Activated naive CD4-positive, alpha-beta T cell treated with Interleukin-2 at 50 U/mL for 16 hours (primary cell): ENCODE measurements at places on chromosomes 5 and 9.
A peak's percentile ranks its signal among the peaks of the same experiment; 100 is the strongest.

DNA sequence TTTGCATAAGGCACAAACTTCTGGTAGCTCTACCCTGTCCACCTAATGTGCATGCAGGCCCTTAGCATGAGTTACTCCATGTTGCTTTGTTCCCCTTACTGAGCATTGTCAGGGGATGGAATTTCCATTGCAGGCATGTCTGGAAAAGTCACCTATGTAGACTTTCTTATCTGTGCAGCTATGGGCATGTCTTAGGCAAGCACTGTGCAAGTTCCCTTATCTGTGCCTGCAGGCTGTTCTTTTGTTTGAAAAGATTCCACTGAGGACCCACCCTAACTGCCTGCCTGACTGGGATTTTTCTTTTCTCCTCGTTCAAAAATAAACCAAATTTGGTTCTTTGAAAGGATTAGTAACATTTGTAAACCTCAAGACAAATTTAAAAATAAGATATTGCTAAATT lies 587.0 kb downstream of the CDH18 start:
- no peak for DNase-seq

DNA sequence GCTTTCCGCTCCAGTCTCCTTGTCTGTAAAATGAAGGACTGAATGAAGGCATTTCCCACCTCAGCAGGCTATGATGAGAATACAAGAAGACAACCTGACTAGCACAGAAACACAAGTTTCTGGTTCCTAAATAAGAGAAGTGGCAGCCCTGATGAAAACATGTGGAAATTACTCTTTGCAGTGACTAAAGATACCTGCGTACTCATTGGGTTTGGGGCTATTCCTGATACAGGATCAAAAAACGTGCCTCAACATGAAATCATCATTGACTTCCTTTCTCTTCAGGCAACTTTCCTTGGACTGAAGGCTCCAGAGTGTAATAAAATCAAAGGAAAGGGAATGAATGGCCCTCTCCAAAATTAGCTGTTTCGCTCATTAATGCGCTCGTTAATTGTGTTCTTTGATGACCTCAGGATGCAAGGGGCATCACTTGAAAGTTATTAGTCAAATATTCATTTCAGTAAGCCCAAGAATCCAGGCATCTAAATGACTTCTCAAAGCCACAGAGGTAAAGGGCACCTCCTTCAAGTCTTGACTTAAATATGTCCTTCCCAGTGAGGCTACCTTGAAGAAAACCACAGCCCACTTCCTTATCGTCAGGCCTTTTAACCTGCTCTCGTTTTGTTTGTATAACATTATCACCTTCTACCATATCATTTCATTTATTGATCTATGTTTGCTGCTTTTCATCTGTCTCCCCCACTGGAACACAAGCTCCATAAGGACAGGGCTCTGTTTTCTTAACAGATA lies 68.9 kb downstream of the RASEF start:
- DNase-seq, result no peak

DNA sequence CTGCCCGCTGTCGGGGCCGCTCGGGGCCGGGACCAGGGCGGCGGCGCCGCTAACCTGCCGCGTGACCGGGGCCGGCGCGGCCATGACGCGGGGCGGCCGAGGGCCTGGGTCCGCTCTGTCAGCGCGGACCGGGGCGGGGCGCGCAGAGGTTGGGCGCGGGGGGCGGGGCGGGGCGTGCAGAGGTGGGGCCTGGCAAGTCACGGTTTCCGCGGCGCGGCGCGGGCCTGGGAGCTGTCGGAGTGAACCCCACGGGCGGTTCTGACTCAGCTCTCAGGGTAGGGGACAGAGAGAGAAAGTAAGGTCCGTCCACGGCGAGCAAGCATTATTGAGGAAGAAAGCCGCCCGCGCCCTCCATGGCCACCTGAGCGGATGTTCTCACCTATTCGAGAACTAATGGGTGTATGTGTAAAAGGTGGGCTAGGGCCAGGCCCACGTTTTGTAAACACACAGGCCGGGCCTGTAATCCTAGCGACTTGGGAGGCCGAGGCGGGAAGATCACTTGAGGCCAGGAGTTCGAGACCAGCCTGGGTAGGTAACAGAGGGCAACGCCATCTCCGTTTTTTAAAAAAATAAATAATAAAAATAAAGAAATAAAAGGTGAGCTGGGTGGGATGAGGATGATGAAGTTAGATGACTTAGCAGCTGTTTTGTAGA lies at the start of gene PRXL2C:
PRXL2C (minus strand) TSS at position 120 of the 654 bp plus-strand sequence; CDS start at position 84, 36 bp downstream.
- DNase-seq, result peak; percentile 85

DNA sequence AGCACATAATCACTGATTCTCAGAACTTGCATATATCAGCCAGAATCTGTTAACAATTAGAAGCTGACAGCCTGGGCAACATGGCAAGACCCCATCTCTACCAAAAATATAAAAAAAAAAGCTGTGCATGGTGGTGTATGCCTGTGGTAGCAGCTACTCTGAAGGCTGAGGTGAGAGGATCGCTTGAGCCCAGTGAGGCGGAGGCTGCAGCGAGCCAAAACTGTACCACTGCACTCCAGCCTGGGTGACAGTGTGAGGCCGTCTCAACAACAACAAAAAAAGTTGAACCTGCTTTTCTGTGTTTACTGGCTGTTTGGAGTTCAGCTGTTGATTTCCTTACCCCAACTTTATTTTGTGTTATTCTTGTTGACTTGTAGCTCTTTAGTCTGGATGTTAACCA lies 66.8 kb downstream of the GOLPH3 start:
- DNase-seq, result no peak

DNA sequence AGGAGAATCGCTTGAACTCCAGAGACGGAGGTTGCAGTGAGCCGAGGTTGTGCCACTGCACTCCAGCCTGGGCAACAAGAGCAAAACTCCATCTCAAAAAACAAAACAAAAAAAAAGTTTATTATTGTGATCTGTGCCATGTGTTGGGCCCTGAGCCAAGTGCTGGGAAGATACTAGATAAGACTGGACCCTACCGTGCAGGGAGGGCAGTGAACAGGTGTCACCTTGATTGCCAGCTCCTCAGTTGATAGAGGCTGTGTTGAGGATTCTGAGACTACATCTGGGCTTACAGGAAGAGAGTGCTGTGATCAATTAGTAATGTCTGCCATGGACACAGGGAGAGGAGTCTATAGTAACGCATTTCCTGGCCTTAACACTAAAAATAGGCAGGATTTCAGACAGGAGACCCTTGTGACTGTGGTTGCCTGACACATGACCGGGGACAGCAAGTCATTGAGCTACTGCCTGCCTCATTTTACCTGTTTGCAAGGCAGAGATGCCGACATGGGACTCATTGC lies 201.5 kb downstream of the C9orf50 start:
- no peak for DNase-seq

DNA sequence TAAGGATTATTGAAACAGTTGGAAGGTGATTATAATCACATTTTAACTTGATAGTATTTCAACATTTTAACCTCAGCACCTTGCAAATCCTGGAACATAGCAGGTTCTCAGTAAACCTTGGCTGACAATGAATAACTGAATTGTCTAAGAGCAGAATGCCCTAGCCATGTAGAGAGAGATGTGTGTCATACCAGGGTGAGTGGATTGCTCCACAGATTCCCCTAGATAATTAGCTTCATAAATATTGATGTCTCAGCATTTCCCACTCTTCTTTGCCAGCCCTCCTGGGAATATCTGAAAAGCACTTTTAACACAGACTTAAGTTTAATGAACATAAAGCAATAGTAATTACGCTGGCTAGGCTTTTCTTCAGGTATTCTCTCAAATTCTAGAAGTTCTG lies 363.5 kb downstream of the MAN2A1 start:
- DNase-seq, result no peak

GRCh38 chr9:112894699-112895098 lies 4.0 kb upstream of the SLC46A2 start:
- no peak for DNase-seq

GRCh38 chr9:100715100-100715380 lies 137.2 kb downstream of the CAVIN4 start:
- no peak for DNase-seq

DNA sequence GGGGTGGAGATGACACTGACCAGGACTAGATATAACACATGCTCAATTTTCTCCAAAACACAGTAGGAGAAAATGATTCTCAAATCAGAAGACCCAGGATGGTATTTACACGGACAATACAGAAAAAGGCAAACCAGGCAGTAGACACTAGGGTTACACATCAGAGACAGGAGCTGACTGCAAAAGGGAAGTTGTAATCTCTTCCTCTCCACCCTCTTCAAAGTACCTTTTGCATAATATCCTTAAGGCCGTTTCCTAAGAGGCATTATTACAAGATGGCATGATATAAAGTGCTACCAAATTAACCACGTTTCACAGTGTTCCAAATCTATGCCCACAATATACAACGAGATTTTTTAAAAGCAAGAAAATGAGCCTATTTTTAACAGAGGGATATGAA lies 39.2 kb downstream of the YIPF5 start:
- no peak for DNase-seq

GRCh38 chr5:151121665-151122064 lies 35.9 kb downstream of the ANXA6 start:
- DNase-seq, result no peak

DNA sequence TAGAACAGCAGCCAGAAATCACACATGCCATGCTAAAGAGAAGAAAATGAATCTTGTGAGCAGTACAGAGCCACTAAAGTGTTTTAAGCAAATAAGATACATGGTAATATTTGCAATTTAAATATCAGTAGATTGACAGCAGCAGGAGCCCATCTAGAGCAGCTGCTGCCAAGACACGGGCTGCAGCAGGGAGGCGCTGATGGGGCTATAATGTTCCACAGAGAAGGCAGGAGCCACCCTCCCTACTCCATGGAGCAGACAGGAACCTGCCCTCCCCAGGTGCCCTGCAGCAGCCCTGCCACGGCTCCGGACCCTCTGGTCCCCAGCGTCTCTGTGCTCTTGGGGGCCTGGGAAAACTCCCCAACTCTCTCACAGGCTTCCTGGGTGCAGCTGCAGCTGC lies 224.1 kb upstream of the ISL1 start:
- DNase-seq, result no peak

- DNase-seq, result no peak
Measured at GRCh38 chr9:136917902-136918301, 26.6 kb downstream of the FBXW5 start.

GRCh38 chr9:131667576-131667975 lies 72.3 kb downstream of the RAPGEF1 start:
- DNase-seq, result peak; percentile 80

DNA sequence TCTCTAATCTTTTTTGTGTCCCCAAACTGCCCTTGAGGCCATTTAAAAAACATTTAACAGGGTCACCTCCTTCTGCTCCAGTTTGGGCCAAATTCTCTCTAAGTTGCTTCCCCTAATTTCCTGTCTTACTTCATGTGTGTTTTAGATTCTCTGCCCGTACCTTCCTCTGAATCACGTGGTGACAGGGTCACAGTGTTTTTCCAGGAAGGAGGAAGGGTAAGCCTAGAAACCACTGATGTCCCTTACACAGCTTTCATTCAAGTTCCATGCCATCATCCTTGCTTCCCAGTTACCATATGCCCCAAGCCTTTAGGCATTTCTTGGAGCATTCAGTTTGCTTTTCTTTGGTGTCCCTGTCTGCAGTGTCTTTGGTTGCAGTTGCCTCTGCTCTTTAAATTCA lies 42.4 kb upstream of the MACIR start:
- no peak for DNase-seq

GRCh38 chr9:27701587-27701986 lies 128.3 kb upstream of the C9orf72 start:
- DNase-seq, result no peak

- no peak for DNase-seq
Measured at GRCh38 chr9:76433406-76433805, 25.6 kb upstream of the GCNT1 start.

GRCh38 chr5:64229163-64229774 lies 63.6 kb downstream of the RNF180 start:
- DNase-seq, result no peak

DNA sequence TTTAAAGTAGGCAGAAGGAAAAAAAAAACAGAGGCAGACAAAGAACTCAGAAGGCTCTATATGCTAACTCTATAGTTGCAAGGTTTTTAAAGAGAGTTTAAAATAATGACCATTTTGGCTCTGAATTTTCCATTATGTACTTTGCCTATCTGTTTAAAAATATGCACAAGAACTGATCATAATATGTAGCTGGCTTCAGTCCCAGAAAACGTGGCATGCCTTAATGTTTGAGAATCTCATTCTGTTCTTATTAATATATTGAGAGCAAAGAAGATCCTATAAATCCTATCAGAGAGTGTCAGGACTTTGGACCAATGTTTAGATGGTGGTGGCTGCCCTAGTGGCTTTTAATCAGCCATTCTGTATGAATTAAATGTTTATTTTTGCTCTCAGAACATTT lies 121.5 kb downstream of the JMY start:
- DNase-seq, result no peak

DNA sequence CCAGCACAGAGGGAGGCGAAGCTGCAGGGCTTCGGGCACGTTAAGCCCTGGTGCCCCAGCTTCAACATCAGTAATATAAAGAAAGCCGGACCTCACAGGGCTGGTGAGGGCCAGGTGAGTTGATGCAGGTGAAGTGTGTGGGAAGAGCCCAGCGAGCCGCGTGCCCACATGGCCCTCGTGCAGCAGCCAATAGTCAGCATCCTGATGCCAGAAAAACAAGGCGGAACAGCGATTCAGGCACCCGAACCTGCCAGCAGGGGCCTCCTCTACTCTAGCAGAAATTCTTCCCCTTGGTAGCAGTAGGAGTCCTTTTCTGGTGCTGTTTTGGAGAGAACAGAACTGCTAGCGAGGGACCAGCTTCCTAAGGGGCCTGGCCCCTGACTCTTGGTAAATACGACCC lies 7.8 kb downstream of the MED10 start:
- no peak for DNase-seq

GRCh38 chr9:126842220-126842842 lies 18.1 kb upstream of the ZBTB34 start:
- DNase-seq, result no peak

DNA sequence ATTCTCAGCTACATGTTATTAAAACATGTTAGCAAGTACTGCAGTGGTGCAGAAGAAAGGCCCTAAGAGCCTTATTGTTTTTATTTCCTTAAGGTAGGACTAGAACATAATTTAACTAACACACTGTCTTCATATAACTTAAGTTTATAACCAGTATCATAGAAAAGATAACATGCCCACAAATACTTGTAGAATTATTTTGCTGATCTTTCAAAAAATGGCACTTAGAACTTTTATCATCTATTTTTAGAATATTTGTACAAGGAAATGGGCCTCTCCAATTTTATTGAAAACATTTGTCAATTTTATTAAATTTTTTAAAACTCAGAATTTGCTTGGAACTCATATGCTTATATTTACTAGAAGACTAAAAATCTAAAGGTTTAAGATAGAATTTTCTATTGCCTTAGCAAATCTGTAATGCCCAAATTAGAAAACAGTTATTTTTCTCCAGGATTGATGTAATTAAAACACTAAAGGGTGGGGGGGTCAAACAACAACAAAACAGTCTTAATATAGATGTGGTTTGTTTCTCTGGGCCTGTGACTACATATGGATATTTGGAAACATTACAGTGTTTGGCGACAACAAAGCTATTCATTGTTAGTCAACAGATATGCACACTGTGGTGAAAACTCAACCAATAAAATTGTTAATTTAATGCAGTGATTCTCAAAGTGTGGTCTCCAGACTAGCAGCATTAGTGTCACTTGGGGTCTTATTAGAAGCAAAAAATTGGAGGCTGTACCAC lies 360.4 kb downstream of the PDE4D start:
- DNase-seq, result no peak

GRCh38 chr5:107958861-107959260 lies 288.1 kb upstream of the EFNA5 start:
- DNase-seq, result no peak
